ENCODE measurements at places on chromosomes 12 and 14.
A peak's percentile ranks its signal among the peaks of the same experiment; 100 is the strongest.

DNA sequence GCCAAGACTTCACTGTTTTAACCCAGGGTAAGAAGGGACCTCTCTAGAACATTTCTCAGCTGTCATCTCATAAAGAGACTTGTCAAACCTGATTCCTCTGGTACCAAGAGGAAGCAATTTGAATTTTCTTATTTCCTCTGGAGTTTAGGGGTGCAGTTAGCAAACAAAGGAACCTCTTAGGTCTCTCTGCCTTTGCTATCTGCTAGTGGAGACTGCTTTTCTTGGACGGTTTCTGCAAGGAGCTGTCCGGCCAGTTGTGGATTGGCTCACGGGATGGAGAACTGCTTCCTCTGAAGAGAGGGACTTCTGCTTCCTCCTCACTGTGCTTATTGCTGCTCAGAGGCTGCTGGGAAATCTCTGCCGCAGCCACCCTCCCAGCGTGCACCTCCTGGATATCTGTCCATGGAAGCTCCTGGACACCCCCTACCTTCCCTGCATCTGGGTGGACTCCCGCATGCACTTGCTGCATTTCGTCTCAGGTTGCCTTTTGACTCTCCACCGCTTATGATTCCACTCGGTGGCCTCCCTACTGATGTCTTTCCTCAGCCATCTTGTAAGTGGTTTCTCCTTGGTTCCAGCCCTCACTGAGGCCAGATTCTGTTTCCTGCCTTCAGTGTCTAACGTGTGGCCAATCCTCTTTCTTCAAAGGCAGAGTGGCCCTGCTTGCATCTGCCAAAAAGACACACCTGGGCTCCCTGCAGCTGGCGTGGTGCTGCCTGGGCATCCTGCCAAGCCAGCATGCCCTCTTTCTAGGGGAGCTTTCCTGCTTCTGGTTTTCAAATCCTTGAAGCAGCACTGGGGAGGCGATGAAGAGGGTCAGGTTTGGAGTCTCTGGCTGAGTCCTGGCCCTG, 187.3 kb downstream of the CHST11 start:
- DNase-seq: no peak

GRCh38 chr14:75132382-75133086, 5.7 kb upstream of the NEK9 start:
- peak; percentile 85 for DNase-seq

GRCh38 chr14:32202998-32203882, at the start of gene RNU6-8:
TSS of gene RNU6-8 (minus strand) at chr14:32203269.
- DNase-seq: peak; percentile 89

DNA sequence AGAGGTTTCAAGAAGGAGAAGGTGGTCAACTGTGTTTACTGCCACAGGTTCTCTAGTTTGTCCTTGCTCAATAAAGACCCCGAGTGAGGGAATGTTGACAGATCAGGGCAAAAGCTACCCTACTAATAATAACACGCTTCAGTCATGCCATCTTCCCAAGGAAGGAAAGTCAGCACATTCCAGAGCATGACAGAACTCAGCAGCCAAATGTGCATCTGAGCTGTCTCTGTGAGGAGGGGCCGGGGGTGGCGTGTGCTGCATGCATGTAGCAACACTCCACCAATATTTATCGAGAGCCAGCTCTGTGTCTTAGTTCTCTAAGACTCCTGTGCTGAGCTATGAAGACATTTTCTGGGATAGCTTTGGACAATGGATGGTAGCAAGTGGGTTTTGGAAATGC, 260.4 kb downstream of the DPF3 start:
- DNase-seq: no peak

- DNase-seq: no peak
Measured at GRCh38 chr14:88089445-88089844, 84.5 kb downstream of the GPR65 start.

DNA sequence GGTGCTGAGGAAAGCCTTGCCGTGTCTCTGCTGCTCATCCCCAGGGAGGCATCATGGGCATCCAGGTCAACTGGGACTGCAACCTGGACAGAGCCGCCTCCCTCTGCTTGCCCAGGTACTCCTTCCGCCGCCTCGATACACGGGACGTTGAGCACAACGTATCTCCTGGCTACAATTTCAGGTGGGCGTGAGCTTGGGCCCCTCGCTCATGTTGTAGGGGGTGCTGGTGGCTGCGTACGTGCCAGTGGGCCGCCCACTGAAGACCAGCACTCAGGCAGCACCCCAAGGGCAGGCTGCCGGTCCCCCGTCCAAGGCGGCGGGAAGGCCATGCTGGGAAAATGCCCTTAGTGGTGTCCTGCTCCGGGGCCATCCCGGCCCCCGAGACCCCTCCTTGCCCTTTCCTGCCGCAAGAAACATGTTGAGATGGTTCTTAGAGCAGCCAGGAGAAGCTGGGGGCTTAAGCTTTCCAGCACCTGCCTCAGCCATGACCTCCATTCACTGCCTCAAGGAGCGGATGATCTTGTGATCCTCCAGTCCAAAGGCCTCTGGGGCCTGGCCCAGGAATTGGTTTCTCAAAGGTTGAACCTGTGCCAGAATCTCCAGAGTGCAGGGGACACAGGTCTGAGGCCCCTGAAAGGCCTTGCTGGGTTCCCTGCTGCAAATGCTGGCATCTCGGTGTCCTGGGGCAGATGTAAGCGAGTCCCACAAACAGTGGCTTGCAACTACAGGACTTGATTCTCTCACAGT, 19.2 kb downstream of the P2RX4 start:
- no peak for DNase-seq

- no peak for DNase-seq
Measured at GRCh38 chr14:73368616-73369015, 89.7 kb downstream of the NUMB start.

DNA sequence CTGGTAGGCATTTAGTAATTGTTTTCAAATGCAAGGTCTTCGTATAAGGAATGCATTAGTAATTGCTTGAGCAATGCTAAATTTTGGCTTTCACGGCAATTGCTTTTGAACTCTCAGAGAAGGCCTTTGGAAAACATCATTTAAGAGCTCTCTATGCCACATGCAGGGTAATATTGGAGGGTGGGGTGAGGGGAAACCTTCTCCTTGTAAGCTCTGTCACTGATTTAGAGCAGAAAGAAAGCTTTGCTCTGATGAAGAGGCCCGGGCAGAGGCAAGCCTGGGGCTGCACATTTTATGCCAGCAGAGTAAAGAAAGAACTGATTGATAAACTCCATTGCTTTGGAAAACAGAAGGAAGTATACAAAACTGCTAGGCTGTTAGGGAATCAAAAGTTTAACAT, 70.9 kb downstream of the TRIM9 start:
- no peak for DNase-seq

DNA sequence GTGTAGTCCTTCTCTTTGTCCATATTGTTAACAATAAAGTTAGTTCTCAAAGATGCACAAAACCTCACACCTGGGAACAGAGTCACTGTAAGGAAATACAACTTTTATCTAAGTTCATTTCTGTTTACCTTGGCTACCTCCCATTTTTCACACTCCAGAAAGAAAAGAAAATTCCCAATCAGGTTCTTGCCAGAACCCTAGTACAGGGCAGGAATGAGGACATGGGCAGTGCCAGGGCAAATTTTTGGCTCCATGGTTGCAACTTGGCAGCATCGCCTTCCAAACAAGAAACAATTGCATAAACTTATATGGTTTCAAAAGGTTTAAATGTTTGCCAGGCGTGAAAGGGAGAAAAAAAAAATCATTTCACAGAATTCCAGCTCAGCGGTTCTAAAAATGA, 296.3 kb upstream of the PRKD1 start:
- no peak for DNase-seq

DNA sequence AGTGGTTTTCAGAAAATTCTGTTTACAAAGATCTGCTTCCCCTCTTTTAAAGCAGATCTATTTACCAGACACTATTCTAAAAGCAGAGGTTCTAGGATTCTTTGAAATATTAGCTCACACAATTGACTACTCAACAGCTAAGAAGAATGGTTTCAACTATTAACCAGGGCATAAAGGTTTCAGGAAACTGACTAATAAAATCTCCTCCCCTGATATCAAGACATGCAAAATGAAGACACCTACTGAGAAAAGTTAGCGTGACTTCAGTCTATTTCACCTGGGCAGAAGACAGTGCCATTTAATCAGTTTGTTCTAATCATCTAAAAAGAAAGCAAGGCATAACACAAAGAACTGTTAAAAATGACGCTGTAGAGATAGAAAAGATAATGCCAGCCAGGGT, 22.2 kb downstream of the DAD1 start:
- DNase-seq: no peak

GRCh38 chr12:109844983-109845823, 12.0 kb upstream of the TRPV4 start:
- DNase-seq: peak; percentile 85

DNA sequence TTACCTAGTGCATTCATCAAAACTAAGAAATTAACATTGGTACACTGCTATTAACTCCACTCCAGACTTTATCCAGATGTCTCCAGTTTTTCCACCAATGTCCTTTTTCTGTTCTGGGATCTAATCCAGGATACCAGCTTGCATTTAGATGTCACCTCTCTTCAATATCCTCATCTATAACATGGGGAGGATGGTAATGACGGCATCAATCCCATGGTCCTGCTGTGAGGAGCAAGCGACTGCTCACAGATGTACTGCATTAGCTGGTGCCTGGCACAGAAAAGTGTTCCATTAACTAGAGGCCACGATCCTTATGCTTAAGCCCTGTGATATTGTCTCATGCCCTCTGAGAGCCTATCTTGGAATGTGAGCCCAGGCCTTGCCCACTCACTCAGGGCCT, 53.8 kb downstream of the CALM1 start:
- DNase-seq: no peak

DNA sequence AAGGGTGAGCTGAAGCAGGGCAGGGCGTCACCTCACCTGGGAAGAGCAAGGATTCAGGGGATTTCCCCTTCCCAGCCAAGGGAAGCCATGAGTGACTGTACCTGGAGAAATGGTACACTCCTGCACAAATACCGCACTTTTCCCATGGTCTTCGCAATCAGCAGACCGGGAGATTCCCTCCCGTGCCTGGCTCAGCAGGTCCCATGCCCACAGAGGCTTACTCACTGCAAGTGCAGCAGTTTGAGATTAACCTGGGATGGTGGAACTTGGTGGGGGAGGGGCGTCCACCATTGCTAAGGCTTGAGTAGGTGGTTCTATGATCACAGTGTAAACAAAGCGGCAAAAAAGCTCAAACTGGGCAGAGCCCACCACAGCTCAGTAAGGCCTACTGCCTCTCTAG, 11.0 kb upstream of the DHRS4 start:
- no peak for DNase-seq

GRCh38 chr12:101594700-101595099, at the start of gene MYBPC1:
TSS of gene MYBPC1 (plus strand) at chr12:101594971. CDS start at chr12:101595071, 100 bp downstream.
- DNase-seq: no peak

GRCh38 chr14:74921987-74922751, 891 bp downstream of the RPS6KL1 start:
- no peak for DNase-seq

GRCh38 chr14:22479776-22480464, 109.1 kb downstream of the DAD1 start:
- DNase-seq: no peak
